Fibroblast of mammary gland (primary cell): ENCODE measurements at places on chromosomes 1 and 21.

GRCh38 chr21:45467221-45467779 lies 62.3 kb downstream of the COL18A1 start:
- DNase-seq, result no peak

DNA sequence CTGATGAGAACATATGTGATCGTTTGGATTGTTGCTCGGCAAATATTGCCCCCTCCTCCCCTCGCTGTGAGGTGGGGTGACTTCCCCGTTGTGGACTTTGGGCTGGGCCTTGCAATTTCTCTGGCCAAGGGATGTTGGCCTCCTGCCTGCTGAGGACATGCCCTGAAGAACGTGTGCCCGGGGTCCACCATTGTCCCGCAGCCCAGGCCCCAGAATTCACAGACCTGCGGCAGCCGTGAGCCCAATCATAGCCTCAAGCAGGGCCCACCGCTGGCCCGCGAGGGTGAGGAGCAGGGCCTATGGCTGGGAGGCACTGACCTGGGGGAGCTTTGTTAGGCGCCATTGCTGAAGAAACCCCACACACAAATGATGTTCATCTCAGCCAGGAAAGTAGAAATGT lies 58.3 kb upstream of the ACTRT2 start:
- DNase-seq, result no peak

DNA sequence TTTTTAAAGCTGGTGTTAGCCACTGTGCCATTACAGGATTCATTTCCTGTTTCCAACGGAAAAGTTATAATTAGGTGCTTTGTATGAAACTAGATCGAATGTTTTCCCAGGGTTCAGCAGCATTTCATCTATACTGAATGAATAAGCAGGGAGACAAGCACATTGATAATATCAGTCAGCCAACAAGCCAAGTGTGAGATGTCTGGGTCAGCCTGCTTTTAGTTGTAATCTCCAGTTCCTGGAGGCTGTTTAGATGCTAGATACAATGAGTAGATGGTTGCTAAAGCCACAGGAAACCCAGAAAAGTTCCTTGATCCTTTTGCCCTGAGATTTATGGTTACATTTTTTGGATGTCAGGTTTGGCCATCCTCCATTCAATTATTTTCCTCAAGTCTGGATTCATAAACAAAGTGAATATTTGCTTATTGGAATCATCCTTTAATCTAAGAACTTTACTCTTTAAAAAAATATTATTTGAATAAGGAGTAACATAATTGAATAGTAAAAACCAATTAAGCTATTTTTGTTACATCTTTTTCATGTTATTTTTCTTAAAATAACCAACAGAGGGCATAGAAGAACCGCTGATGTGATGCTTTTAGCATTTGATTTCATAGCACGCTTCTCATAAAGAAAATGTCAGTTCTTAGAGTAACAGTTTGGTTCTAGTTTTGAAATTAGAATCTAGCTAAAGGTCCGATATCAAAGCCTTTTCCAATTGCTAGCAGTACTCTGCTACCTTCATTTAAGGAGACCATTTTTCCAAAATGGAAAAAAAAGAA lies 76.6 kb downstream of the HSPA13 start:
- peak; percentile 39 for DNase-seq

- no peak for DNase-seq
Measured at GRCh38 chr21:29583424-29583924, 284.8 kb downstream of the BACH1 start.

DNA sequence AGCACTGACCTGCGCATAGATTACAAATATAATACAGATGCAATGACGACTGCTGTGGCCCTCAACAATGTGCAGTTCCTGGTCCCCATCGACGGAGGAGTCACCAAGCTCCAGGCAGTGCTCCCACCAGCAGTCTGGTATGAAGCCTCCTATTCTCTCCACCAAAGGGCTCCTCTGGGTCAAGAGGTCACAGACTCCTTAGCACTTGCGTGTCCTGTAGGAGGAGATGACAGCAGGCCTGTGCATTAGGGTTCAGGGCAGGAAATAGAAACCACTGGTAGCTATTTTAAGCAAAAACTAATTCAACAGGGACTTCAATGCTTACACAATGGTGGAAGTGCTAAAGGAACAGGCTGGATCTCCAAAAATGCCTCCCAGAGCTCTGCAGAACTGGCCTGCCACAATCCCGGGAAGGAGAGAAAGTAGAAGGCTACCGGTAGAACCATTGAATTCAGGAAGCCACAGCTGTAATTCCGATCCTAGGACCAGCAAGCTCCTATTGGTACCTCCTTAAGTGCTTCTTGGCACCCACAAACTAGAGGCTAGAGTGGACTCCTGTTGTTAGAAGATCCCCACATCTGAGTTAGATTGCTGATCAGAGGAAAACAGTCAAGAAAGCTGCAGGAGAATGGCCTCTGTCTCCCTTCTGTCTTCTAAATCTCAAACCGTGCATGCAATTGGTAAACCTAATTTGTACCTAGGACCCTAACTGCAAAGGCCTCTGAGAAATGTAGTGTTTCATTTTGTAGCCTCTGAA lies 12.7 kb upstream of the DYNLT5 start:
- DNase-seq, result no peak

- peak; percentile 54 for DNase-seq
Measured at GRCh38 chr1:68049941-68050878, at the start of gene DIRAS3. DIRAS3 (minus strand) TSS chr1:68050627; CDS start chr1:68047297, 3,330 bp downstream.

DNA sequence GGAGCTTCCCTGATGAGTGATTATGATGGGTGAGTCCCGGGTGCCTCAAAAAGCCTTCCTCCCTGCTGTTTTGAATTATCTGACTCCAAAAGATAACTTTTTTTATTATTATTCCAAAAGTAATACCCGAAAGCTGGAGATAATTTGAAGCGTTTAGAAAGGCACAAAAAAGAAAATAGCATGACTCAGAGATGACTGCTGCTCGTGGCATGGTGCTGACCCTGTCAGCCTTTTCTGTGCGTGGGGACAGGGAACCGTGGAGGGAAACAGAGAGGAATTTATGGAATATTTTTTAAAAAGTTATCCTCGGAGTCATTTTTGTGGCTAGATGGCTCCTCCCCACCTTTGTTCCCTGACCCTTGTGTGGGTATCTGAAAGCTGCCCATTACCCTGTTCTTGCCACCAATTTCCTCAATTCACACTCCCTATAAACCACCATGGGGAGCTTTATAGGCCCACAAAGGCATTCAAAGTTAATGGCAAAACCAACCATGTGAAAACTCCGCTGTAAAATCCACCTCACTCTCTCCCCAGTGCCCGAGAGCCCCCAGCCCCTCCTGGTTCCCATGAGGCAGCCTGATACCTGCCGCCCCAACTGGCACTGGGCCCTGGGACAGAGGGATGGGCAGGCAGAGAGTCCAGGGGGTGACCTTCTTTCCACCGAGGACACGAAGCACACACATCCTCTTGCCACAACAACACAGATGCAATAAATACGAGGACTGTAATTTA lies 37.5 kb downstream of the IGSF21 start:
- no peak for DNase-seq

GRCh38 chr1:64019818-64020217 lies 183.6 kb upstream of the UBE2U start:
- peak; percentile 51 for DNase-seq
